A549 treated with GW870086 at 1 μM for 4 hours (cell line): ENCODE measurements at places on chromosomes 4 and X. TPM values are rescaled to one million over a fixed set of nuclear protein-coding genes. Genes with fewer than 3 reads are reported as not detected.

Gene USP11
- 48.7 to 57.2 TPM (median 52.6 TPM) in 5 replicates for total RNA-seq

Gene DCLK2
- 8.3 to 11.2 TPM (median 9.5 TPM) in 5 replicates for total RNA-seq

Gene TSC22D3
- 119 to 150 TPM (median 136 TPM) in 5 replicates for total RNA-seq

Gene MED12
- 8.5 to 13.1 TPM (median 10.1 TPM) in 5 replicates for total RNA-seq

Gene GPR78
- total RNA-seq: not detected in 5 replicates

Gene FAM114A1
- 22.8 to 41.4 TPM (median 36.8 TPM) in 5 replicates for total RNA-seq

Gene PASD1
- not detected in 5 replicates for total RNA-seq

Gene TCEAL7
- not detected in 5 replicates for total RNA-seq

Gene TMSB15A
- total RNA-seq: 0.47 to 0.85 TPM (median 0.80 TPM) in 5 replicates

Gene SLC10A7
- 1.1 to 2.5 TPM (median 1.8 TPM) in 5 replicates for total RNA-seq

Gene MAGEB17
- total RNA-seq: not detected in 5 replicates

Gene KDR
- 0.07 to 0.17 TPM (median 0.10 TPM) in 5 replicates for total RNA-seq

Gene ADH4
- not detected in 5 replicates for total RNA-seq

Gene NAA11
- not detected in 5 replicates for total RNA-seq

Gene EIF4E
- total RNA-seq: 72.4 to 126 TPM (median 79.4 TPM) in 5 replicates

Gene CDS1
- total RNA-seq: 0.48 to 0.88 TPM (median 0.65 TPM) in 5 replicates

Gene RAB9A
- total RNA-seq: 29.9 to 35.4 TPM (median 34.6 TPM) in 5 replicates

Gene RNF212
- 1.8 to 3.5 TPM (median 2.7 TPM) in 5 replicates for total RNA-seq

Gene FAM241A
- total RNA-seq: 0.54 to 0.91 TPM (median 0.90 TPM) in 5 replicates

Gene CT45A7
- not detected in 5 replicates for total RNA-seq

Gene SERPINA7
- total RNA-seq: not detected in 5 replicates

Gene CXCL5
- 27.7 to 36.9 TPM (median 34.8 TPM) in 5 replicates for total RNA-seq

Gene PDZD4
- 2.2 to 4.1 TPM (median 3.4 TPM) in 5 replicates for total RNA-seq

Gene ADGRA3
- 15.2 to 18.7 TPM (median 17.4 TPM) in 5 replicates for total RNA-seq

Gene BDH2
- total RNA-seq: 7.4 to 10.1 TPM (median 9.2 TPM) in 5 replicates

Gene PAGE2
- total RNA-seq: not detected in 5 replicates

Gene NHSL2
- 0.26 to 0.37 TPM (median 0.31 TPM) in 5 replicates for total RNA-seq

Gene CD99
- 276 to 316 TPM (median 306 TPM) in 5 replicates for total RNA-seq

Gene PCDH11X
- not detected in 5 replicates for total RNA-seq

Gene SPANXB1
- 2.0 to 2.7 TPM (median 2.3 TPM) in 5 replicates for total RNA-seq

Gene EVC
- 7.4 to 12.1 TPM (median 11.3 TPM) in 5 replicates for total RNA-seq

Gene RNF150
- 0.13 to 0.42 TPM (median 0.30 TPM) in 5 replicates for total RNA-seq

Gene ANK2
- 0.72 to 1.2 TPM (median 0.82 TPM) in 5 replicates for total RNA-seq

Gene CACNA1F
- not detected in 5 replicates for total RNA-seq

Gene DUSP21
- total RNA-seq: not detected in 5 replicates

Gene TCEAL5
- not detected in 5 replicates for total RNA-seq

Gene ZNF732
- total RNA-seq: not detected in 5 replicates

Gene HPGD
- total RNA-seq: 64.2 to 73.3 TPM (median 70.6 TPM) in 5 replicates

Gene PPP4R3C
- not detected in 5 replicates for total RNA-seq

Gene IL13RA2
- total RNA-seq: 0.21 to 0.27 TPM (median 0.21 TPM) in 3 of 5 replicates, not detected in the others

Gene XKRX
- total RNA-seq: 0.66 to 0.79 TPM (median 0.70 TPM) in 5 replicates

Gene LRCH2
- total RNA-seq: 0.02 to 0.05 TPM (median 0.03 TPM) in 4 of 5 replicates, not detected in the other
